A172 (cell line): ENCODE measurements at places on chromosomes 6 and 20. TPM values are rescaled to one million over a fixed set of nuclear protein-coding genes. Genes with fewer than 3 reads are reported as not detected.
A peak's percentile ranks its signal among the peaks of the same experiment; 100 is the strongest.

- peak; percentile 66 for DNase-seq
These were observed 39.7 kb downstream of the AGPAT4 start for GRCh38 chr6:161233986-161234661.

DNA sequence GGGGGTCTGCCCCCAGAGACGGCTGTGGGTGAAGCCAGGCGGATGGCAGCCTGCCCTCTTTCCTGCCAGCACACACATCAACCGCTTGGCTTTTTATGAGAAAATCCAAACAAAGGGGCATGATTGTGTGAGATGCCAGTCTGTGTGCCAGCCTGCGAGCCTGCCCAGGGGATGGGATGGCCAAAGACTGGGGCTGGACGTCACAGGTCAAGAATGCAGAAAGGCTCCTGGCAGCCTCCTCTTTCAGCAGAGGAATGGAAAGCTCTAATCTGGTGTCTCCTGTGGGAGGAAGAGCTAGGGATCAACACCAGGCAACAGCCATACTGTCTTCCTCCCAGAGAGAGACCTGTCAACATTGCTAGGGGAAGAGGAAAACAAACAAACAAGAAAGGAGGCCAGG lies 15.8 kb downstream of the TUBB2B start:
- DNase-seq = peak; percentile 78

DNA sequence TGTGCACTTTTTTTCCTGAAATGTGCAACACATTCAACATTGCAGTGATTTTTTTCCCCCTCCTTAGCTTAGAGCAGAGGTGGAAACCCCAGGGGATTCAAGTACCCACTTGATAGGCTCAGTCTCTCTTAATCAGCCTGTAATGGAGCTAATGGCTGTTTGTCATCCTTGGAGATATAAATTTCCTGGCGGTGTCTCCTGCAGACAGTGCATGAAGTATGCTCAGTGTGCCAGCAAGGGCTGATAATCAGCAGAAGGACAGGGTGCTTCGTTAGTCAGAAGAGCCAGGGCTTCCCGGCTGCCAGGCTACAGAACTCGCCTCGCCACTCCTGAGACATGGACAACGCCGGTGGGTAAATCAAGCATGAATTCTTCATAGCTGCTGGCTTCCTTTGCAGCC lies 69.8 kb upstream of the PHACTR2 start:
- DNase-seq = no peak

- DNase-seq = no peak
These were observed 1.2 kb downstream of the VARS1 start for GRCh38 chr6:31794294-31794865.

DNA sequence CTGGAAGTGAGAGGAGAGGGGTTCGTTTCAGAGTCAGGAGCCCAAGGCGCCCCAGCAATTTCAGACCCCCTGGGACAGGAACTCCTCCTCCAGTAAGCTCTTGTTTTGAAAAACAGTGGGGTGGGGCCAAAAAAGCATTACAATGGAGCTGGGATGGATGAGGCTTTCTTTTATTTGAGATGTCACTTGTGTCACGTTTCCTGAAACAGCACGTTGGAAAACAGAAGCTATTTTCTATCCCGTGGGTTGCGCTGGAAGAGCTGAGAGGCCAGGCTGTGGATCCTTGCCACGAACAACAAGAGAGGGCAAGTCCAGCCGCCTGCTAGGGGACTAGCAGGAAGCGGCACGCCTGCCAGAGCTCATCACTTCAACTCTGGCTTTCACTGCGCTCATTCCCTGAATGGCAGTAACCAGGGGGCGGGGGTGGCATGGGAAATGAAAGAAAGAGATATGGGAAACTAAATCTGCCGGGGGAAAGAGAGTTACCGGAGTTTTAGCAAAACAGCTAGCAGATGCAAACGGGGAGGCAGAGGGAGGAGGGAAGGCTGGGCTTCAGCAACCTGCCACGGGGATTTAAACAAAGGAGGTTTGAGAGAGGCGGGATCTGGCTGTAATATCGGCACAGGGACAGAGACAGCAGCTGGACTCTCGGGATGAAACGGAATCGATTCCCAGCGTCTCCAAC lies 34.6 kb downstream of the GCNT2 start:
- DNase-seq = peak; percentile 50

GRCh38 chr6:134821928-134822864 lies 127.7 kb downstream of the ALDH8A1 start:
- no peak for DNase-seq

GRCh38 chr6:83578057-83578456 lies 65.7 kb downstream of the PRSS35 start:
- DNase-seq = no peak

- no peak for DNase-seq
These were observed 74.1 kb downstream of the PRDM1 start for GRCh38 chr6:106160189-106160588.

DNA sequence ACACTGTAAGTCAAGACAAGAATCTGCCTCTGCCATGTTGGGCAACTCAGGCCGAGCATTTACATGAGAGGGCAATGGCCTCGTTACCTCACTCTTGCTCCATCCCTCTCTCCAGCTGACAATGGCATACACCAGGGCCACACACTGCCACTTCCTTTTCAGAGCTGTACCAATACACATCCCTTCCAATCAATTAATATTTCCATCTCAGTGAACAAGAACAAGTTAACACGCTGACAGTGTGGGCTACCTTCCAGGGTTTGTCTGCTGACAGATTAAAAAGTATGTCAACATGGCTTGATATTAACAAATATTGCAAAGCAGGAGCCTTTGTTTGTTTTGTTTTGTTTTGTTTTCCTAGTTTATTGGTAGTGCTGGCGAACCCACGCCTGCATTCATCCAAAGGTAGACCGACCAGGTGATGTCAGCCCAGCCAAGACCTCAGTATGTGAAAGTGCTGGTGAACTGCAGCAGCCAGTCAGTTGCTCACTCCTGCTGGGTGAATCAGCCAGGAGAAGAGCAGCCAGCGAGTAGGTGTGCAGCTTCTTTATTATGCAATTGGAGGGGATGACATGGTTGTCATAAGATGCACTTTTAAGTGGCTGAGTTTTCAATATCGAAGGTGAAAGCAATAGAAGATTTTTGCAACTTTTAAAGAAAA lies 487.3 kb upstream of the JARID2 start:
- DNase-seq = no peak

GRCh38 chr20:49543858-49544437 lies 24.0 kb downstream of the PTGIS start:
- DNase-seq = no peak

GRCh38 chr20:34689486-34689885 lies 12.6 kb upstream of the PIGU start:
- DNase-seq = peak; percentile 38

DNA sequence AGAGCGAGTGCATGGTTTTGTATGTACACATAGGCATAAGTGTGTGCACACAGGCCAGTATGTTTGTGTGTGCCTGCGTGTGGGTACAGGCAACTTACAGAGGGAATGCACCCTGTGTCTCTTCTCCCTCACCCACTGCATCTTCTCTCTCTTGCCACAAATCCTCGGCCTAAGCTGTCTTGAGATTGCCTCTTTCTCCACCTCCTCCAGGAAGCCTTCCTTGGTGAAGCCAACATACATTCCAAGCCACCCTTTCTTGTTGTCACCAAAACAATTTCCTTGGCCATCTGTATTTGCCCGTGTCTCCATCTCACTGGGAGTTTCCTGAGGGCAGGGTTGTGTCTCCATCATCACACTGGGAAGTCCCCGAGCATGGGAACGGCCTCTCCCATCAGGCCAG lies 29.8 kb upstream of the MLN start:
- DNase-seq = no peak

DNA sequence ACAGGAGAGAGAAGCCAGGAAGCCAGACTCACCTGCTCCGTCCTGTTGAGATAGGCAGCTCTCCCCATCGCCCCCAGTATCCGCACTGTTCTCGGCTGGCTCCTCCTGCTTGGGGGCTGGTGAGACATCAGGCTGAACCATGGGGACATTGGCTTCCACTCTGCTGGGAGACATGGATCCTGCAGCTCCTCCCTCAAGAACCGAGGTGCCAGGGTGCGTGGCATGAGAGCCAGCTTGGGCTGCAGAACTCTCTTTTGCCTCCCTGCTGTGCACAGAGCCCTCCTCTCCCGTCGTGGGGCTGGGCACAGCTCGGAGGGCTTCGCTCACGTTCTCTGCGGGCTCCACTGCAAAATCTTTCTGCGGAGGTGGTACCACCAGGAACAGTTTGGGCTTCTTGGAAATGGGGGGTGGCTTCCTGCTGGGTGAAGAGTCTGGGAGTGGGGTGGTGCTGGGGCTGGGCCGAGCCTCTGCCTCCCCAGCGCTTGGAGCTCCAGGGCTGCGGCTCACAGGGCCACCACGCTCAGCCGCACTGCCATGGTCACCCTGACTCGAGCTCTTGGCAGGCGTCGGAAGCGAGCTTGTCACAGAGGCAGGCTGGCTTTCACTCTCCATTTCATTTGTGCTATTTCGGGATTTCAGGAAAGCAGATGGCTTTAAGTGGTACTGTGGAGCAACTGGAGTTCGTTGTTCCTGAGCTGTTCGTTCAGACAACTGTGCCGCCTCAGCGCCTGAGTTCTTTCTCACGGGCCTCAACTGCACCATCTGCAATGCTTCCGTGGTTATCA lies 26.5 kb downstream of the HEBP2 start:
- no peak for DNase-seq

DNA sequence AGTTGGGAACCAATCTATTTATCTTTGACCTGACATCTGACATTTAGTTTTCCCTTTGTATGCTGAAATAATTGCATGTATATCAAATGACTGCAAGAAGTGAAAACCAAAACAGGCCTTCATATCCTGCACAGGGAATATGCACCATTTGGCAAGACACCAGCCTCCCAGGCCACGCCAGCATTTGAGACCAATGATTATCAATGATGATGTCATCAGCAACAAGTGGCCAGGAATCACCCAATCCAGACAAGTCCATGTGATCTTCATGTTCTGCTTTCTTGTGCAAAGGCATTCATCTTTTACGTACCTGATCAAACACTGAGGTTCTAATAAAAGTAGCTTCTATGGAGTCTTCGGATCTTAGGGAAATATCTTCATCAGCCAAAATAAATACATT lies 107.4 kb upstream of the TENT5A start:
- no peak for DNase-seq

DNA sequence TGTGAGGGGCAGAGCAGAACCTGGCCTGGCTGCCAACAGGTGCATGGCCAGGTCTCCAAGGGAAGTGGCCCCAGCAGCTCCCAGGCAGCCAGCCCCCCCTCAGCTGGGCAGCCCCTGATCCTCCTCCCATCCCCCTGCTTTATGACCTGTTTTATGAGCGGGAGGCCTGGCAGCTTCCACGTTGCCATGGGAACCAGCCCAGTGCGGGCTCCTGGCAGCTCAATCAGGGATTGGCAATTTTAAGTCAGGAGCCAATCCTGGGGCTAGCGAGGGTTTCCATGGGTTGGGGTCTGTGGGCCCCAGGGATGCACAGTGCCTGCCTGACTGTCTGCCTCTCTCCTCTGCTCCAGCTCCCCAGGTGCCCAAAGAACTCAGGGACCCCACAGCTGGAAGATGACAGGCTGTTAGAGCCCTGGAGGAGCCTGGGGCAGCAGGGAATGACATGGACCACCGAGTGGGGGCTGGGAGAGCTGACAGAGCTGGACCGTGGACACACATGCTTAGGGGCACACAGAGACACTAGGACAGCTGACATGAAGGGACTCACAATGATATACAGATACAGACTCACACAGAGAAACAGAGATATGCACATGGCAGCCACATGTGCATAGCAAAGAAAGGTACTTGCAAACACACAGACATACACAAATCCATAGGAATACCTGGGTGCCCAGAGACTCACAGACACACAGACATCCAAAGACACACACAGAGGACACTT lies 56.5 kb upstream of the SIRPA start:
- no peak for DNase-seq

GRCh38 chr6:126792340-126793085 lies 326.0 kb upstream of the RSPO3 start:
- no peak for DNase-seq

DNA sequence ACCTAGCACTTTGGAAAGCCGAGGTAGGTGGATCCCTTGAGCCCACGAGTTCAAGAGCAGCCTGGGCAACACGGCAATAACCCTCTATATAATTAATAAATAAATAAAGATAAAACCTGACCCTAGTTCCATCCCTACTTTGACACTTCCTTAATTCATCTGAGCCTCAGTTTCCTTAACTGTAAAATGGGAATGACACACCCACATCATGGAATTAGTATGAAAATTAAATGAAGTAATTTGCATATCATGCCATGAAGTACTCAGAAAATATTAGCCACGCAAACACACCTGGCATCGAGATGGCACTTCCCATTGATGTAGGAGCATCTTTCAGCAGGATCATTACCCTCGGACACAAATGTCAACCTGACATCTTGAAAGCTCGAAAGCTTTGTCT lies 19.1 kb downstream of the ZMYND8 start:
- DNase-seq = no peak

- DNase-seq = peak; percentile 27
These were observed 271.8 kb downstream of the PRL start for GRCh38 chr6:22024973-22025467.

DNA sequence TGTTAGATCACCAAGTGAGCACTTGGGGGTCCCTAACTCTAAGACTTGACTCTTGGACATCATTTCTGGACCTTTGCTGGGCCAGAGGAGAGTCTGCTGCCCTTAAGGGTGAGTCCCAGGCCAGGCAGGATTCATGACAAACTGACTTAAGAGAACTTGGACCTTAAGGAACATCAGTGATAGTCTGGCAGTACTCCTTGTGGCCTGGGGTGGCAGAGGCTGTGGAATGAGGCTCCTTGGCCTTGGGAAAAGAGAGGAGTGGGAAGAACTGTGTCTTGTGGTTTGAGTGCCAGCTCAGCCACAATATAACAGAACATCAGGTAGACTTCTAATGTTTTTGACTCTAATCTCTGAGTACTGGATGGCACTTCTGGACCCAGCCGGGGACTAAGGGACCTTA lies 478.7 kb downstream of the MEI4 start:
- DNase-seq = no peak

DNA sequence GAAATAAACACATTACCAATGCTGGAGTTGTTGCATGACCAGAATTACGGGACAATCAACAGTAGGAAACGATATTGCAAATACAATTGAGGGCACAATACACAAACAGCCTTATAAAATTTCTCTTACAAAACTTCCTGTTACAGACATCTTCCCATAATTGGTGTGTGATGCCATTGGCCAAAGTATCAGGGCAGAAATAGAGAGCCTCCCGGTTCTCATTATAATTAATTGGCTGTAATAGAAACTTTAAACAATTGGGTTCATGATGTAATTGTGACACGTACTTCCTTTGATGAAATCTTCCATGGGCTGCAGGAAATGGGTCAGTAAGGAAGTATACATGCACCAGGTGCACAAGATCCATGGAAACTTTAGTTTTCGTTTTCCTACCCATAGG lies 40.3 kb upstream of the RALGAPA2 start:
- DNase-seq = no peak

GRCh38 chr6:111874025-111874415 lies 768 bp upstream of the FYN start:
- DNase-seq = no peak

The CALHM4 gene
- not detected in 2 replicates for total RNA-seq

The ANGPT4 gene
- 0.05 TPM in 1 of 2 replicates, not detected in the other for total RNA-seq

The BANF2 gene
- total RNA-seq = not detected in 2 replicates

The KIAA1755 gene
- total RNA-seq = 0.57 and 0.69 TPM in 2 replicates

The DEFB118 gene
- total RNA-seq = not detected in 2 replicates

The C4A gene
- total RNA-seq = 1.2 and 1.6 TPM in 2 replicates

The ATP6V1G2 gene
- total RNA-seq = 1.4 and 2.3 TPM in 2 replicates

The SCRT2 gene
- total RNA-seq = not detected in 2 replicates

The HLA-DRB5 gene
- not detected in 2 replicates for total RNA-seq

The NKAPL gene
- total RNA-seq = not detected in 2 replicates

The SNX3 gene
- total RNA-seq = 251 and 274 TPM in 2 replicates

The SRSF12 gene
- total RNA-seq = 0.10 and 0.34 TPM in 2 replicates

The ERMARD gene
- 12.5 and 16.6 TPM in 2 replicates for total RNA-seq

The RIN2 gene
- total RNA-seq = 22.4 and 29.3 TPM in 2 replicates

The SLC17A3 gene
- not detected in 2 replicates for total RNA-seq
